NCI-H510A (cell line): ENCODE measurements at places on chromosomes 3 and 15.

GRCh38 chr3:55923626-55924025, 436.5 kb upstream of the WNT5A start:
- no peak for DNase-seq

GRCh38 chr15:31325595-31326155, 960 bp upstream of the KLF13 start:
- no peak for DNase-seq

GRCh38 chr3:137032465-137033120, 74.8 kb downstream of the IL20RB start:
- DNase-seq, result no peak

GRCh38 chr15:92619145-92620101, 36.2 kb downstream of the FAM174B start:
- DNase-seq, result no peak

- no peak for DNase-seq
These were observed 494.1 kb upstream of the DPPA4 start for GRCh38 chr3:109831403-109831802.

DNA sequence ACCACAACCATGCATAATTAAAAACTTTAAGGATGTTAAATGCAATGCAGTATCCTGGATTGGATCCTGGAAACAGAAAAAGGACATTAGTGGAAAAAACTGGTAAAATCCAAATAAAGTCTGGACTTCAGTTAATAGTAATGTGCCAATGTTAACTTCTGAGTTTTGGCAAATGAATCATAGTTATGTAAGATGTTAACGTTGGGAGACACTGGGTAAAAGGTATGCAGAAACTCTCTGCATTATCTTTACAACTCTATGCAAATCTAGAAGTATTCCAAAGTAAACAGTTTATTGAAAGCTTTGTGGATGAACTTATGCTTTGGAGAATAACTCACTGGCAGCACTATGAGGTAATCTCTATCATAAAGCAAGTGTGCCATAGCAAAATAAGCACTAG, 357.4 kb downstream of the RORA start:
- no peak for DNase-seq
